ENCODE measurements at places on chromosomes 16 and 17.

DNA sequence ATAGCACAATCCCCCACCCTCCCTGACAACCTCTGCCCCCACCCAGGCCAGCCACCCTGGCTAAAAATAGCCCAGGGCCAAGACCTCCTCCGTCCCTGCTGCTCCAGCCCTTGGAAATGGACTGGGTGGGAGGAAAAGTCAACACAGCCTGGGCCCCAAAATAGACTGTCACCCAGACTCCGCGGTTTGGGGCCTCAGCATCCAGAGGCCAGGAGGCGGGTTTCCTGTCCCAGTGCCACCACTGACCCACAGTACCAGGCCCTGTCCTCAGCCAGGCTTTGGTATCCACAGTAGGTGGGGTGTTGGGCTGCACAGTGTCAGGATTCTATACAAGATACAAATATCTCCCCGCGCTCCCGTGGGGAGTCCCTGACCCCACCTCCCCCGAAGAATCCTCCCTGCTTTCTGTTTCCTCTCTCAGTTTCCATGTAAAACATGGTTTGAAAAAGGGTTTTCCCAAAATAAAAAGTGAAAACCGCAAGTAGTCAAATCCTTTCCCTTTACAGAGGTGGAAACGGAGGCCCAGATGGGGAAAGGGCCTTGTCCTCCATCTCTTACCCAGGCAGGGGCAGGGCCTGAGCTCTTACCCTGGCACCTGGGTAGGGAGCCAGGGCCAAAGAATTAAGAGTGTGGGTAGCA, 20.1 kb downstream of the CPNE2 start:
- no peak for DNase-seq

DNA sequence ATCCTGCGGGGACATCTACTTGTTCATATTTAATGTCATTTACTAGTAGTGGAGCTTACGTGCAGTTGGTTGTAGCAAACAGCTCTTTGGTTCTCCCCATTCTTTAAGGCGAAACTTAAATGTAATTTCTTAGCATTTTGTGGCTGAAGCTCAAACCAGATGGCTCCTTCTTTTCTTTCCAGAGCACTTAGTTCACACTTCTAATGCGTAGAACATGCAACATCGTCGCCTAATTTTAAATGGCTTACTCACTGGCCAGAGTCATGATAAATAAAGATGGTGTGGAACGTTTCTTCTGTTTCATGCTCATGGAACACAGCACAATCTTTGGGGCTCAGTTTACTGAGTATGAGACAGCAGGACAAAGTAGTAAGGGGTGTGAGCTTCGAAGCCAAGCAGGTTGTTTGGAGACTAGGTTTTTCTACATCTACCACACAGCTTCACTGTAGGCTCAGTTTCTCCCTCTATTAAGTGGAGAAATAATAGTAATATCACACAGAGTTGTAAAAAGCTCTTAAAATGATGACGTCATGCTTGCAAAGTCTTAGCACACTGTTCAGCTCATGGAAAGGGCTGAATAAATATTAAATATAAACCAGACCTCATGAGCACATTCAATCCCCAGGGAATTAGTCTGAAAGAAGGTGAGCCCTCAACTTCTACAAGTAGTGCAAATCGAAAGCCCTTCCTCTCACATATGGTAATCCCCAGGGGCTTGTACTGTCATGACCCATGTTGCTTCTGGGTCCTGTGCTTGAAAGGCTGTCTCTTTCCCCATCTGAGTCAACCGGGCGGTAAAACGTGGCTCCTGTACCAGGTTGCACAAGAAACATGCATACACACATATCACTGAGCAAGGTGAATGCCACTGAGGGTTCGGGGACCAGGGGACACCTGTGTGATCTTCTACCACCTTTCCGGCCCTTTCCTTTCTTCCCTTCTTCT, 384.3 kb downstream of the CDH13 start:
- DNase-seq = no peak

- DNase-seq = peak; percentile 71
Observed at GRCh38 chr17:77834170-77835115, 124.1 kb upstream of the TNRC6C start.

GRCh38 chr17:32536736-32537643, 50.2 kb downstream of the CDK5R1 start:
- DNase-seq = no peak

GRCh38 chr16:12569061-12569460, 234.6 kb downstream of the CPPED1 start:
- no peak for DNase-seq

- DNase-seq = no peak
Observed at GRCh38 chr16:86975445-86975844, 341.7 kb downstream of the C16orf95 start.

DNA sequence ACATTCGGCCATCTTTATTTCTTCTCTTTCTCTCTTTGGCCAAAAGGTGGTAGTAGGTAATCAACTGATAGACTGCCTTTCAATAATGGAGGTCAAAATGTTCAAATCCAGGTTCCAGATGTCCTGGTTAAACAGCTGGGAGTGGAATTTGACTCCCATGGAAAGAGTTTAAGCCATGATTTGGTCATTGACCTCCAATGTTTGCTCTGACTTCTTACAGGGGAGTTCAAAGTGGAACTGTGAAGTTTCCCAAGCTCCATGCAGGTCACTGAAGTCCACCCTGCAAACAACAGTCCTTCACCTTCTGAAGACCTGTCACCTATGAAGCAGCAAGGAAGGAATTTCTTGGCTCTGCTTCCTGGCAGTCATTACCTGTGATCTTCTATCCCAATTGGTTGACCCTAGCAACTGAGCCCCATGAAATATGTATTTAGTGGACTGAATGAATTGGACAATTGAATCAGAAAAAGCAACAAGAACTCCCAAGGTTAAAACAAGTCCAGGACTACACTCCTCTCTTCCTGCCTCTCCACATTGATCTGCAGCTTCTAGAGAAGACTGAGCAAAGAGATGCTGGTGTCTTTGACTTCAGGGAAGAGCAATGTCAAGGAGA, 28.0 kb upstream of the SOX9 start:
- no peak for DNase-seq

DNA sequence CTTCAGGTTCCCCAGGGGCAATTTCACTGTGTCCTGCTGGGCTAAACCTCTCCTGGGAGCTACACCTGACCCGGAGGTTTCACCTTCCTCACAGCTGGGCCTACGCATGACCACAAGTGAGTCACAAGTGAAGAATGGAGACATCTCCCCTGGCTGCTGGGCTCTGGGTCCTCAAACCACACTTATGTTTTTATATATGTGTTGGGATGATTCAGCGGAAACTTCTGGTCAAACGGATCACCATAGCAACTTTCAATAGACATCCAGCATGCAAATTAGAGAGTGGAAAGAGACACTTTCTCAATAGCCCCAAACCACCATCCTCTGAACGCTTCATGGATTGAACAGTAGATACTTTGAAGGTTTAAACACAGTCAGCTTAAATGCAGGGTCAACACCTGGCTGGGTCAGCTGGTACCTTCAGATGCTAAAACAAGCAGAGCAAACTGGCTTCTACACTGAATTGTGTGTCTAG, 28.0 kb upstream of the MAF start:
- peak; percentile 80 for DNase-seq

DNA sequence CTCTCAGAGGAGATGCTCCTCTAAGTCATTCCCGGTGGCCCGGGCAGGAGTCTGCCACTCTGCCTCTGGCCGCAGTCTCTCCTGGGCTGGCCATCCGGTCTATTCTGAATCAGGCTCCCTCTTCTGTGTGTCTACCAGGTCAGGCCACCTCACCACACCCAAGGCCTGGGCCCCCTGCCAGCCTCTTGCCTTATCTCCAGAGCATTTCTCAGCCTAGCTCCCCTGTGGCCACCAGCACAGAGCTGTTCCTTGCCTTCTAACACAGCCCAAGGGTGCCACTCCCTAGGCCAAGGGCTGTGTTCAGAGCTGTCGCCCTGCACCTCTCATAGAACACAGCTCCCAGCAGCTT, 55.3 kb downstream of the MYO18A start:
- DNase-seq = no peak

GRCh38 chr16:56909527-56909979, 22.4 kb upstream of the HERPUD1 start:
- DNase-seq = no peak

GRCh38 chr17:73419881-73420280, 108.1 kb upstream of the CDC42EP4 start:
- no peak for DNase-seq

DNA sequence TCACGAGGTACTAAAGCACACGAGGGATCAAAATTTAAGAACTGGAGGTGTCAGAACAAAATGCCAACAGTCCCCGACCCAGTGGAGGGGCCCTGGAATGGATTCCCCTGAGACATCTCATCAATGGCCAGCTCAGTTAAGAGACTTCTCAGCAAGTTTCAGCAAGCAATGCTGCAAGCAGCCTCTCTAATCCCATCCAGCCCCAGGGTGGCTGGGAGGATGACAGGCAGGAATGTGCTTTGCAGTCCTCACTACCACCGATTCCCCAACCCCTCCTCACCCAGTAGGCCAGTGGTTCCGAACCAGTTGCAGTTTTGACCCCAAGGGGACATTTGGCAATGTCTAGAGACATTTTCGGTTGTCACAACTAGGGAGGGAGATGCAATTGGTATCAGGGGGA, 8.7 kb downstream of the GPRC5B start:
- no peak for DNase-seq

DNA sequence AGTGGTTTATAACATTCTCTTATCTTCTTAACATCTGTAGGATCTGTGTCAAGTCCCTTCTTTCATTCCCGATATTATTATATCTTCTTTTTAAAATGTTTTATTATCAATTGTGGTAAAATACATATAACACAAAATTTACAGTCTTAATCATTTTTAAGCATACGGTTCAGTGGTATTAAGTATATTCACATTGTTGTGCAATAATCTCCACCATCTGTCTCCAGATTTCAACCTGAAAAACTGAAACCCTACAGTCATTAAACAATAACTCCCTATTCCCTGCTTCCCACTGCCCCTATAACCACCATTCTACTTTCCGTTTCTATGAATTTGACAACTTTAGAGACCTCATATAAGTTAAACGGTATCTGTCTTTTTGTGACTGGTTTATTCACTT, 45.5 kb downstream of the CEP112 start:
- DNase-seq = no peak

DNA sequence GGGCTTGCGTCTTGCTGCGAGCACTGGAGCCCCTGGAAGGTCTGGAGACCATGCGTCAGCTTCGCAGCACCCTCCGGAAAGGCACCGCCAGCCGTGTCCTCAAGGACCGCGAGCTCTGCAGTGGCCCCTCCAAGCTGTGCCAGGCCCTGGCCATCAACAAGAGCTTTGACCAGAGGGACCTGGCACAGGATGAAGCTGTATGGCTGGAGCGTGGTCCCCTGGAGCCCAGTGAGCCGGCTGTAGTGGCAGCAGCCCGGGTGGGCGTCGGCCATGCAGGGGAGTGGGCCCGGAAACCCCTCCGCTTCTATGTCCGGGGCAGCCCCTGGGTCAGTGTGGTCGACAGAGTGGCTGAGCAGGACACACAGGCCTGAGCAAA, 7.4 kb downstream of the MPG start:
- DNase-seq = no peak

- no peak for DNase-seq
Observed at GRCh38 chr17:20266806-20267458, 200.4 kb downstream of the LGALS9B start.

DNA sequence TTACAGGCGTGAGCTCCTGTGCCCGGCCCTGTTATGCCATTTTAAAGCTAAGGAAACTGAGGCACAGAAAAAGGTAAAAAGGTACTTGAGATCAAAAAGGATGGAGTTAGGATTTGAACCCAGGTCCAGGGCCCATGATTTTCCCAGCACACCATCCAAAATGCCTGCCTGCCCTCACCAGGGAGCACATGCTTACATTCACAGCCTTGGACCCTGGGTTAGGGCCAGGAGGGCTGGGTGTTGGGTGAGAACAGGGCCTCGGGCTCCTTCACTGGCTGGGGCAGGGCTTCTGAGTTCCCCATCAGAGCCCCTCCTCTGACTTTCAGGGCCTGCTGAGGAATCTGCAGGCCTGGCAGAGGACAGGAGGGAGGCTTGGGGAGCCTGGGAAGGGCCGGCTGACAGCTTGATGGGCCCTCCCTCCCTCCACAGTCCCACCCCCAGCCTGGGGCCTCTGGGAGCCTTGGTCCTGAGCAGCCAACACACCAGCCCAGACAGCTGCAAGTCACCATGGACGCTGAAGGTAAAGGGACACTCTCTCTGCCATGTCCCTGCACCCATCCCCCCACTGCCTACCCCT, at the start of gene QPRT:
QPRT (plus strand) TSS at position 490 of the 577 bp plus-strand sequence; CDS start at position 508, 18 bp downstream.
- DNase-seq = no peak

DNA sequence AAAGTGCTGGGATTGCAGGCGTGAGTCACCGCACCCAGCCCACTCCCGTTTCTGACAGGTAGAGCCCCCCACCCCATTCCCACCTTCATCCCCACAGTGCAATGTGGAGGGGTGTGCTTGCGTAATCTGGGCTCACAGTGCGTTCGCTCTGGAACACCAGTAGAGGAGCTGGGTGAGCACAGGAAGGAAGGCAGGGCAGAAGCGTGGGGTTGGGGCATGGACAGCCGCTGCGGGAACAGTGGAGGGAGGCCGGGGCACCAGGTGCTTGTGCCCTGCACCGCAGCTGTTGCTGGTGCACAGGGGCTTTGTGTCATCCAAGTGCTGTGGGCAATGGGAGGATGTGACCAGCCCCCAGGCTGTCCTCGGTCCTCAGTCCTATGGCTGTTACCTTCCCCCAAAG, 24.7 kb downstream of the KDM8 start:
- no peak for DNase-seq

GRCh38 chr16:9008601-9009260, 45.0 kb upstream of the USP7 start:
- DNase-seq = peak; percentile 74

DNA sequence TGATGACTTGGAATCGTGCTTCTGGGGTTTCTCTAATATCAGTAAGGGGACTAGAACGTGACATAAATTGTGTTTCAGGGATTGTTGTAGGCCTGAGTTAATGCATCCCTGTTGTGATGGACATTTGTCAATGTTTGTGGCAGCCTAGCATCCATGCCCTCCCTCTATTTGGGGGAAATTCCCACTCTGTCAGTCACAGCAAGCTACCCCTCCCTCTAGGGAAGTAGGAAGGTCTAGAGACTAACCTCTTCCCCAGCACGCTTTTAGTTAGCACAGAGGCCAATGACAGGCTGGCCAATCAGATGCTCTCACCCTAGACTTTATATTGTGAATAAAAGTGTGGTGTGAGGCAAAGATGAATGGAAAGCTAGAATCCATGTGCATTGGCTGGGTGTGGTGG, 32.4 kb upstream of the NF1 start:
- DNase-seq = no peak

DNA sequence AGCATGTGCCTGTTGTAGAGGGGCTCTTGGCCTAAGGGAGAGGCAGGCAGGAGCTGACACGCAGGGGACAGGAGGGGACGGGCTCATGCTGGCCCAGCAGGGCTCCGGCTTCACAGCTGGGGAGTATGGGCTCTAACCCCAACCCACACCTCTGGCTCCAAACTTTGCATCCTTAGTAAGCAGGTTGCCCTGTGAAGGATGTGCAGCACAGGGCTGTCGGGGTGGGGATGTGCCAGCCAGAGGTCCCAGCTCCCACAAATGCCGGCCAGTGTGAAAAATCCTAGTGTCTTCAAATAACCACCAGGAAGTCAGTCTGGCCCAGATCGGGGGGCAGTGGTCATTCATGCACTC, 14.0 kb upstream of the FAM83G start:
- DNase-seq = no peak

DNA sequence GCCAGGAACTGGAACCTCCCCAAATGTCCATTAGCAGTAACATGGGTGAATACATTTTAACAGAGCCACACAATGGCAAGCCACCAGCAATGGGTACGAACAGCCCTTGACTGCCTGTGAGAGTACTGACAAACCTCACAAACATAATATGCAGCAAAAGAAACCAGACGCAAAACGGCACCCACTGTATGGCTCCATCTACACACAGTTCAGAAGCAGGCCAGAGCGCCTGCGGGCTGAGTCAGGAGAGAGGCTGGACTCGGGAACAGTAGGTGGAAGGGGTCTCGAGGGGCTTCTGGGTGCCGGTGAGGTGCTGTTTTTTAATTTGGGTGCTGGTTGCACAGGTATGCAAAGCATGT, 77.4 kb upstream of the TOB1 start:
- DNase-seq = no peak
